ENCODE measurements at places on chromosomes 4 and X.

DNA sequence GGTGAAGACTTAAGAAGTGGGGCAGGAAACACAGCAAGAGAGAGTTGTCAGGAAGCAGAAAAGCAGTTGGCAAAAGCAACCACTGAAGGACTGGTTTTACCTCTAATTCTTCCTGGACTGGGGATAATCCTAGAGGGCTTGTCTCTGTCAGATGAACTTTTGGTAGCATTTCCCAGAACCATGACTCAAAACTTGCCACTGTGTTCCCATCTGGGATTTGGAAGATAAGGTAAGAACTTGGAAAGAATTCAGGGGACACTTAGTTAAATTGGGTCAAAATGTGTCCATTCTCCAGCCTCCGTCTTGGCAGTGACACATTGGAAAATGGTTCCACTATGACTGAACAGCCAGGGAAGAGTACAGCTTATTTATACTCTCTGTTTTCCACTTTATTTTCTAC, 55.7 kb downstream of the CD38 start:
- DNase-seq = no peak

DNA sequence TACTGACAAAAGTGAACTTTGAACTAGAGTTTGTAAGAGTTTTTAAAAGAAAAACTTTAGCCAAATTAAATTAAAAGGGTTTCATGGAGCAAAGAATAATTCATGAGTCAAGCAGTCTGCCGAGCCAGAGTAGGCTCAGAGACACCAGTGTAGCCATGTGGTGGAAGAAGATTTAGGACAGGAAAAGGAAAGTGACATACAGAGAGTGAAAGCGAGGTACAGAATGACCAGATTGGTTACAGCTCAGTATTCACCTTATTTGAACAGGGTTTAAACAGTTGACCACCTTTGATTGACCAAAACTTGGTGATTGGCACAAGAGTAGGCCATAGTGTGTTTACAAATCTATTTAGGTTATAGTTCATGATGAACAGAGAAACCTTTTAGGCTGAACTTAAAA, 377.8 kb downstream of the KLHL4 start:
- DNase-seq = no peak

- DNase-seq = no peak
These were observed 26.2 kb downstream of the ARAP2 start for GRCh38 chr4:36218121-36218520.

DNA sequence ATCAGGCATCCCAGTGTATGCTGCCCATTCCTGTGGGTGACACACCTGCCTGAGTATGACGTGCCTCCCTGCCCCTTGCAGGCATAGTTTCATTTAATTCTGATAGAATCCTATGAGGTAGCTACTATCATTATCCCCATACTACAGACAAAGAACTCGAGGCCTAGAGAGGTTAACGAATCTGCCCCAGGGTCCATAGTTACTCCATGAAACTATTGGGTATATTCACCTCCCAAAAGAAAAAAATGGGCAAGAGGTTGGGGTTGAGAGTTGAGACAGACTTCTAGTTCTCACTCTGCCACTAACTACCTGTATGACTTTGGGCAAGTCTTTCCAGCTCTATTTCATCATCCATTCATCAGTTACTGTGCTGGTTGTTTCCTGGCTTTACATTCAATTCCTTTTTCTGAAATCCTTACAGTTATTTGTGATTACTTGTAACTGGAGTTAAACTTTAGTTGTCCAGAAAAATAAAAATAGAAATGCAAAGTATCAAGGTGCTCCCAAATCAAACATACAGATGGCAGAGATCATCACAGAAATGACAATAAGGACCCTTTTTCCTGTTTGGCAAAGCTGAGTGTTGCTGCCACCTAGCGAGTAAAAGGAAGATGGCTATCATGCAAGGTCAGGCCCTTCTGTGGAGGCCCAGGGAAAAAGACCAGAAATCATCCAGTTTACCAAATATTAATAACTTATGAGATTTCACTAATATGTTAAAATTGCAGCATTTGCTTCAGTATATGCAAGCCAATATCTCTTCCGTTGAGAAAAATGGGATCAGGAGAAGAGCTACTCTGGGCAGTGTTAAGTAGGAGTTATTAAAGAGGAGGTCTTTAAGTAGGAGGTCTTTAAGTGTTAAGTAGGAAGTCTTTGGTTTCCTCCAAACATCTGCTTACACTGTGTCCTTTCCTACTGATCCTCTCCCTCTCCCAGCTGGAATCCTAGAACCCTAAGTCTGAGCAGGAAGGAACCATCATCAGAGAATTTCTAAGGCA, 17.1 kb upstream of the MAP7D3 start:
- peak; percentile 22 for DNase-seq

DNA sequence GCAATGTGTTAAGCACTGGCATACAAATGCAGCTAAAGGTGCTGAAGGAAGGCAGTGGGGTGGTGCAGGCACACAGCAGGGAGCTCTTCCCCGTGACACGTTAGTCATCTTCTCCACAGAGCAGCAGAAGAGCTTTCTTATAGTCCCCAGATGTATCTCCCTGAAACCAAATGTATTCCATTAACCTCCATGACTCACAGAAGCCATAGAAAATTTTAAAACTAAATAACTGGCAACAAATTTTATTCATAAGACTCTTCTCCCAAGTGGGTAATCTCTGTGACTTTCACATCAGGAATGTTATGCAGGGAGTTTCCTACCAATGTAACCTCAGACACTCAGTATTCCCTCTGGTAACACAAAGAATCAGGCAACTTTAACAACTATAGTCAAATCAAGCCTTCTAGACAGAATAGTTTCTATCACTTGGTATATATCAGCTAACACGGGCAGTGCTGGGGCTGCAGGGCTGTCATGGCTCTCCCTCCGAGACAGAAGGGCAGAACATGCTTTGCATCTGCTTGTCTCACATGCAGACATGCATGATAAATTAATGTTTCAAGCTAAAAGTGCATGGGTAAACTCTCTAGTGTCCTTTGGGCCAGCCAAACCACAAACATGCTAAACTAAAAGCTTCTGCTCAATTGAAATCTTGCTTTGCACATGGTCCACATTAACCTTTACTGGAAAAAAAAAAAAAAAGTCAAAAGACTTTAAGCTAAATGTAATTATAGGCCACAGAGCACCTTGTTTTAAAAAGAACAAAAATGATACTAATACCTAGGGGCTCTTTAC, 28.2 kb downstream of the ANXA5 start:
- DNase-seq = no peak

- DNase-seq = no peak
These were observed 21.9 kb downstream of the HNRNPH2 start for GRCh38 chrX:101429934-101430333.

DNA sequence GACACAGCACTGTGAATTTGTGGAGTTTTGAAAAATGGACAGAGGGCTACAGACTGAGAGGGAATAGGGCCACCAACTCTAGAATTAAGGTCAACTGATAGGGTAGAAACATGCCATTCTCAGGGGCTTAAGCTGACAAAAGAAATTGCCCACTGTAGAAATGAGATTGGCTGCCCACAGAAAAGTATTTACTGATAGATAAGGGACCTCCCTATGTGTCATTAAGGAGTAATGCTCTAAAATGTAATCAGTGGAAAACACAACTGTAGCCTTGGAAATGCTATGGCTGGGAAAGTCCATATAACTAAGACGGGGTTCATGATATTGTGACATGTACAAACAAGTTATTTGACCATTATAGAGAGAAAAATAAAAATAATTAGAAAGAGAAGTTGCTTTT, 4.6 kb downstream of the RTL9 start:
- DNase-seq = no peak

- DNase-seq = no peak
These were observed 221.9 kb downstream of the PDGFC start for GRCh38 chr4:156749426-156750403.

DNA sequence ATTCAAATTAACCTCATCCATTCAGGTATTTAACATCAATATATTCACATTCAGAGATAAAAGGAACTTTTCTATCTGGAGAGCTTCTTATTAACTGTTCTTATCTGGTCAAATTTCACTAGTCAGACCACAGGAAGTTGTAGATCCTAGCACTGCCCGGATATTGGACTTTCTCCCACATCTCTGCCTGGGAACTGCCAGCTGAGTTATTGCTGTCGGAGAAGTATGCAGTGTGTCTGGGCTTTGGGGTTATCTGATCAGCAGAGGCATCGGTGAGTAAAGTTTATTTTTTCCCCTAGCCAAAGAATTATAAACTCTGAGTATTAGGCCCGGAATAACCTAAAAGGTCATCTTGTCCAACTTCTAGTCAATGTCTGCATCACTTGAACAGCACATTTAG, 45.1 kb downstream of the OR13H1 start:
- DNase-seq = no peak

GRCh38 chrX:44332437-44332836, 11.0 kb downstream of the EFHC2 start:
- DNase-seq = no peak

DNA sequence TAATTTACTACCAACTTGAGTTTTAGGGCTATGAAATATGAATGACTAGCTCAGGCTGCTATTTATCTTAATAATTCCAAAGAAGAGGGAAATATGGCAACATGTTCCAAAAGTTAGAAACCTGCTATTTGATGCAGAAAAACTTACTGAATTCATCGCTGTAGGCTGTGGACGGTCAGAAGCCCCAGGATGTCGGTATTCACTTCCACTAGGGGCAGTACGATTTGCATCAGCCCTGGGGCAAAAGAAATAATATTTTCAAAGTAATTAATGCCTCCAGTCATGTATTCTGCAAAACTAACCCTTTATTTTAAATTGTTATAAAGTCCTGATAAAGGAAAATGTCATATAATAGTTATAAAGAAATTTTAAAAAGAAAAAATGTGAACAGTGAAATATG, 4.5 kb downstream of the PLRG1 start:
- no peak for DNase-seq

DNA sequence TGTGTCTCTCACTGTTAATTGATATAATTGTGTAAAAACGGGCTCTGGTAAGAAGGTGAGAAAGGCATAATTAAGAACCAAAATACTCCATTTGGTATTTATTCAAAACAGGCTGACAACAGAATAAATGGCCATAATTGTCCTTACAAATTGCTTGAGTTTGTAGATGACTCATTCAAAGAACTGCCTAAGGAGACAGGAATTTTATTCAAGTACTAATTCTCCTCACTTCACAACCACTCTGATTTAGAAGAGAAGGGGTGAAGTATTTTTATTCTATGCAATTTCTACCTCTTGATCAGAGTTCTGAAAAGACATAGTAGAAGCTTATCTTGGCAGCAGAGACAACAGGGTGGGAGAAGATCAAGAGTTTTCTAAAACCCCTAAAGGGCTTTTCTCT, 43.1 kb downstream of the ATP11C start:
- DNase-seq = no peak

DNA sequence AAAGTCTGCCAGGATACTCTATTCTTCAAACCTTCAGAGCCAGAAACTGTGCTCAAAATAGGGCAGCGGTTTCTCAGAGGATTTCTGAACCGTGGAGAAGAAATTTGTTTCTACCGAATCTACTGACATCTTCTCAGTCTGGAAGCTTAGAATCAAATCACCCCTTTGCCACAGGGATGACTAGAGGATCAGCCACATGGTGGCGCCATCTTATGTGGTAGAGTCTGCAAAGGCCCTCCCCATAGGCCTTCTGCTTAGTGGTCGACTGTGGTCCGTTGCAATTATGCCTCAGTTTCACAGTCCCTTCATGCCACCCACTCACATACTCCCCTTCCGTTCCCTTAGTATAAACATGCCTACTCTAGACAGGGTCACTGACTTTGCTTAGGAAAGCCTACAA, 680.7 kb upstream of the SPANXN1 start:
- DNase-seq = no peak

- no peak for DNase-seq
These were observed 54.0 kb downstream of the LPAR4 start for GRCh38 chrX:78801522-78801921.

GRCh38 chrX:3066555-3066954, 25.3 kb downstream of the ARSF start:
- DNase-seq = no peak

DNA sequence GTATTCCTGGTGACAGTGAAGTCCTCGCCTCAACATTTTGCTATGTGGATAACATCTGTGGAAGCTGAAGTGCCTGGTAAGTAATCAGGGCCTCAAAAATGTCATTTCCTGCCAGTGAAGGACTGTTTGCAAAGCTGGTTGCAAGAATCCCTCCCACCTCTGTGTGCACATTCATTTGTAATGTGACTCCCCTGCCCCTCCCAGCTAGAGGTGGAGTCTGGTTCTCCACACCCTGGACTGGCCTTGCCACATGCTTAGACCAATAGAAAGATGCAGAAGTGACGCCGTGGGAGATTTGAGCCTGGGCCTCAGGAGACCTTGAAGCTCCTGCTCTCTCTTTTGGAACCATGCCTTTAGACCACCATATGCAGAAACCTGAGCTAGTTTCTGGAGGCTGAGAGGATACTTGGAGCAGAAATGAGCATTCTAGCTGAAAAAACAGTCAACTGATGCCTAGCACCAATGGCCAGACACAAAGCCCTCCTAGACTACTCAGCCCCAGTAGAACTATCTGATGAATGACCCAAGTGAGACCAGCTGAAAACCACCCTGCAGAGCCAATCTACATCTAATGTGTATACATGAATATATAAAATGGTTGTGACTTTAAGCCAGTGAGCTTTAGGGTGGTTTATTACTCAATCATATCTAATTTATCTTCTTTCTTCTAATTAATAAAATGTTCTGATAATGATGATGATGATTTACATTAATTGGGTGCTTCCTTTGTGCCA, 47.8 kb upstream of the CRMP1 start:
- DNase-seq = peak; percentile 93

DNA sequence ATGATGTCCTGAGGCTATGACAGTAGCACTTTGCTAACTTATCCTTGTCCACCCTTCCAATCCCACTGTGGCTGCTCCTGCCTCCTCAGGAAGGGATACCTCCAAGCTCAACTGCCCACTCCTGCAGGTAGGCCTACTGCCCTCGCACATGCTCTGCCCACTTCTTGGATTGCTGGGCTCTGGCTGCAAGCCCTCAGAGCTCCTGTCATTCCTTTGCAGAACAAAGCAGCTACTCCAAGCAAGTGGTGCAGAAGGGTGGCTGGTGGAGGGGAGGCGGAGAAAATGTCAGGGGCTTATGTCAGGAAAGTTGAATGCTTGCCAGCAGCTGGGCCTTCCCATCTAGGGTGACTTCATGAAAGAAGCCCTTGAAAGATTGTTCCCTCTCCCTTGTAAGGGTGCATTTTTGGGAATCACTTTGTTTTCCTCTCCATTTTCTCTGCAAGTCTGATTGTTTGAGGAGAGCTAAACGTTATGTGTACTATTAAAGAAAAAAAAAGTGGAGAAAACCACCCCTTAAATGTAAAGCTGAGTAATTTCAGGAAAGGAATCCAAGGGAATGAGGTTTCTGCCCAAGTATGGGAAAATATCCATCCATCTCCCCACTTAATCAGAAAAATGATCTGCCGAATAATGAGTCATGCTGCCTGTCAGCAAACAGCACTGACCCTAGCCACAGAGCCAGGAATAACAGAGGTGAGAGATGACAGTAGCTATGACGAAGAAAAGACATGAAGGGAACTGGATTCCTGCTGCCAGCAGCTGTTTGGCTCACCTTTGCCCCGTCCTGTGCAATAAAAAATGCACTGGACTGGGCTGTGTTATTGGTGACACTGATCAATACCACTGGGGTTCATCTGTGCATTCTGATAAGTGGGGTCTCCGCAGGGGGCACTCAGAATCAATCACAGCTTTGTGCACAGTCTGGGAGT, 102.0 kb downstream of the RTL5 start:
- DNase-seq = no peak

All from NCI-H774 (cell line).